ENCODE measurements at places on chromosomes 1 and 21. TPM values are rescaled to one million over a fixed set of nuclear protein-coding genes. Genes with fewer than 3 reads are reported as not detected.

DNA sequence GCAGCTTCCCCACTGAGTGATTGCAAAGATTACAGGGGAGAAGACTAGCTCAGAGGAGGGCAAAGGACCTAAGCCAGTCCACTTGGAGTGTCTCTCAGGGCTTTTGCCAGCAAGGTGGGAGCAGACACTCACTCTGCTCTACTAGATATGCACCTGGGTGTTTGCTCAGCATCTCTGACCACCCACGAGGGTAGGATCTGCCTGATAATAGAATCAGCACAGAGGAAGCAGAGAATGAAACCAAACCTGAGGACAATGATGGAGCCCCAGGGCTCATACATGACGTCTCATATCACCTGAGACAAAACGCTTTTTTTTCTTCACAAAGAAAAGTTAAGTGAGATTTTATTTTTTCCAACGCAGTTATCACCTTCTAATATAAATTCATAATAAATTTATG is 79.4 kb downstream of the RRAGC start:
- no peak for DNase-seq

- no peak for DNase-seq
Observed at GRCh38 chr1:164719676-164720439, 160.9 kb downstream of the PBX1 start.

GRCh38 chr1:3717041-3717714 is 35.1 kb upstream of the CCDC27 start:
- no peak for DNase-seq

DNA sequence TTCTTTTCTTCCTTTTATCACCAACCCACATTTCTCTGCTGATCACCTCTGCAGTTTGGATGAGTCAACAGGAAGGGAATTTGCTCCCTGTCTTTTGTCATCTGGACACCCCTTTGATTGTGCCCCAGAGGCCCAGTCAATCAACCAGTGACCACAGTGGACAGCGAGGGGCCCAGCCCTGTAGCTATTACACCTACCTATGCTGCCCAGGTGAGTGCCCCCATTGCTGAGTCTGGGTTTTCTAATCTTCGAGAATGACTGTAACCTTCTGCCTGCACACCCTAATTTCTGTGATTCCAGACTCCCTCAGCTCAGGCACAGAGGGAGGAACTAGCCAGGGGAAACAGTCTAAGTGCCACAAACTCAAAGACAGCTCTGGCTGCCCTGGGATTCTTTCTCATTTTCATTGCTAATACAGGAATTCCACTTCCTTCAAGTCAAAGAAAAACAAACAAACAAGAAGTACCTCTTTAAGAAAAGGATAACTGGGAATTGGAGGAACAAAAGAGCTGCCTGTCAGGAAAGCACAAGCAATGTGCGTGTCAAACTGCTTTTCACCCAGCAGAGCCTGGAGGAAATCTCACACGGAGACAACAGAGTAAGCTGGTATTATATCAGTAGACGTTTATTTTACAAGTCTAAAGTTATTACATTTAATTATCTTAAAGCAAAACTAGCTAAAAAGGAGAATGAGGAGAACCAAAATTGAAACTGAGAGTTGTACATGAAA is 311.1 kb downstream of the AJAP1 start:
- no peak for DNase-seq

DNA sequence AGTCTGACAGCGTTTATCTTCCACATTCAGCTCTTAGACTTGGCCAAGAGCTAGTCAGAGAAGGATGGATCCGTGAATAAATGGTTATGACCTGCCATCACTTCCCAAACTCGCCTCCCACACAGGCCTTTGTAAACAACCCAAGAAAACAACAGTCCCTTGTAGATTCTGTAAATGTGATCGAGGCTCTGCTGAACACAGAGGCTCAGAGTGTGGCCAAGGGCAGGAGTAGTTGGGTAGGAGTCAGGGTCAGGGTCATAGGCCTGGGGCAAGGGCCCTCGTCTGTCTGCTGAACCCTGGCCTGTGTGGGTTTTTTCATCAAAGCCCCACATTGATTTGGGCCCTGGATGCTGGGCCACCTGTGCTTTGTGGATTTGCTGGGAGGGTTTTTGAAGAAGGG is 32.7 kb downstream of the NCMAP start:
- no peak for DNase-seq

The OLIG2 gene
- not detected for total RNA-seq

The TACSTD2 gene
- 0.08 TPM for total RNA-seq

The CD34 gene
- total RNA-seq, result 0.20 TPM

- no peak for DNase-seq
Observed at GRCh38 chr1:154445040-154445472, 39.9 kb downstream of the IL6R start.

Measured in activated T-cell treated with anti-CD3 and anti-CD28 coated beads, Interleukin-2, amount 50 U/mL, for 4 hours (primary cell).